ENCODE measurements at places on chromosomes 7 and 10.

DNA sequence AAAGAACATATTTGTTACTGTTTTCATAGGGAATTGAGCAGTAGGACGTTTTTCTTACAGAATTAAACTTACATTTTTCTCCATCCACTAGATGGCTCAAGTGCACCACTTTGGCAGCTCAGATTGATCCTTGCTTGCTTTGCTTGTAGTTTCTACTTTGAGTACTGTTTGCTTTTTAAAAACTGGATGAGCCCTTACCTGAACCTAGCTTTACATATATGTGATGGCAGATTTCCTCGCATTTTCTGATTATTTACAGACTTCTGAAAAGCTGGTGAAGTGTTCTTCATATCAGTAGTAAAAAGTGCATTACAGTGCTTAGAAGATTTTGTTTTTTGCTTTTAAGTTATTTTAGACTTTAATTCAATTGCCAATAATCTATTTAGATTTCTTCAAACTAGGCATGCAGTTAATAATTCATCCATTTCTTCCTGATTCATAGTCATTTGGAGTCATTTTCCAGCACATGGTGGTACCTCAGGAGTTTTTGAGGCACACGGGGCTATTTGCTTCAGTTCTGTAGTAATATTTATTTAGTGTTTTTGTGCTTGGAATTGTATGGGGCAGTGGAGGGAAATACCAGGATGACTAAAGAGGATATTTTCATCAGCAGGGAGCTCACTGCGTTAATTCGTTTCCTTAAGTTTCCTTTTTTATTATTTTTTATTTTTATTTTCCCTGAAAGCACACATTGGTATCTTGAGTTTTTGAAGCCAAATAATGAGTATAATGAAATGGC, 57.3 kb downstream of the MAPK8 start:
- peak; percentile 8 for DNase-seq
- no peaks in the 10 kb centered on the region for H3K36me3 ChIP-seq
- H3K27me3 ChIP-seq = no peaks in the 10 kb centered on the region

DNA sequence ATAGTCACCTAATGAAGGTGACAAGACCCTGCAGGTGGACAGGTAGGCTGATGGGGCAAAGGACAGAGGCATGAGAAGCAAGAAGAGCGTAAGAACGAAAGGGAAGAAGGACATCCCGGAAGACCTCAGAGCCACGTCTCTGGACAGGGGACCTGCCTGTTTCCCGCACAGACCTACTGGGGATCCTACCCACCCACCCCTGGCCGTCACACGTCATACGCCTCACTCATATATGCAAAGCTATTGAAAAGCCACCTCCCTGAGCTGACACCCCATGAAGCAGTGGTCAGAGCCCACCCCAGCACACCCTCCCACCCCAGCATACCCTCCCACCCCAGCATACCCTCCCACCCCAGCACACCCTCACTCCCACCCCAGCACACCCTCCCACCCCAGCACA, 140.6 kb downstream of the GRID1 start:
- H3K27me3 ChIP-seq = no peaks in the 10 kb centered on the region
- no peaks in the 10 kb centered on the region for H3K4me1 ChIP-seq
- no peaks in the 10 kb centered on the region for H3K36me3 ChIP-seq

GRCh38 chr7:111676811-111677210, 114.5 kb upstream of the IMMP2L start:
- H3K36me3 ChIP-seq = no peaks in the 10 kb centered on the region
- no peaks in the 10 kb centered on the region for H3K27me3 ChIP-seq
- no peak for DNase-seq
- no peak overlapping the region for H3K4me3 ChIP-seq
- no peak overlapping the region for H3K27ac ChIP-seq

GRCh38 chr10:128709686-128710085, 583.5 kb upstream of the MKI67 start:
- no peaks in the 10 kb centered on the region for H3K36me3 ChIP-seq
- no peaks in the 10 kb centered on the region for H3K4me1 ChIP-seq
- no peaks in the 10 kb centered on the region for H3K27me3 ChIP-seq
- H3K4me3 ChIP-seq = no peak overlapping the region
- no peak for DNase-seq

GRCh38 chr10:122249303-122249850, 21.7 kb upstream of the BTBD16 start:
- no peaks in the 10 kb centered on the region for H3K36me3 ChIP-seq
- DNase-seq = no peak
- H3K27me3 ChIP-seq = no peaks in the 10 kb centered on the region
- H3K4me3 ChIP-seq = no peak overlapping the region
- H3K27ac ChIP-seq = no peak overlapping the region
- no peaks in the 10 kb centered on the region for H3K4me1 ChIP-seq

DNA sequence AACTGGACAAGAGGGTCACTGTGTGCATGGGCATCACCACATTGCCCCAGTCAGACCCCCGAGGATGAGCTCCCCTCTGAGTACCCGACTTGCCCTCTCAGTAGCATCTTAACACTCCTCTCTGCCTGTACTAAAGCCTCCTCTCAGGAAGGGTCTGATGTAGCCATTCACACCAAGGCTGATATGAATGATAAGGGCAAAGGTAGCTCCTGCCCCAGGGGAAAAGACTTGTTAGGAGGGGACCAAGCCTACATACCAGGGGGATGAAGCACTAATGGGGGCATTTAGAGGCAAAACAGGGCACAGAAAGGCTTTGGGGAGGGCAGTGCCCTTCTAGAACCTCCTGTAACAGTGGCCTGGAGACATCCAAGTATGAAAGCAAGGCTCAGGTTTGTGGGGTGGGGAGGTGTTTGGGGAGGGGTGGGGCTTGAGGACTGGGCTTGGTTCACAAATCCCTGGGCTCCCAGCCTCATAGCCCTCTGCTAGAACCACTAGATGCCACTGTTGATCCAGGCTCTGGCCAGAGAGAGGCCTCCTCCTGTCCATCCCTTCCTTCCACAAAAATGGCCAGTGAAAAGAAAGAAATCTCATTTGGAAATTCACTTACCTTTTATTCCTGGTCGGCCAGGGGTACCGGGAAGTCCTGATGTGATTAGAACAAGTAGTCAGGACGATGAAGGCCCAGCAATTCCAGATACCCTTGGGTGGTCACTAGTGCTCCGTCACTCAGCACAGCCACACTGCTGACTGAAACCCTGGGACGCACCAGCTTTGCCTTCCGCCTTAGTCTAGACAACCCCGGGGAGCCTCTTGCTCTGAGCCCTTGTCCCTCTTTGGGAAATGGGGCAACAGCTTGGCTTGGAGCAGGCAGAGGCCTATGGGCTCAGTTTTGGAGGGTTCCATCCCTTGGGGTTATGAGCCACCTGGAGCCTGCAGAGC, 40.3 kb downstream of the COL17A1 start:
- no peaks in the 10 kb centered on the region for H3K4me1 ChIP-seq
- DNase-seq = no peak
- H3K27ac ChIP-seq = no peak overlapping the region
- no peak overlapping the region for H3K4me3 ChIP-seq
- H3K36me3 ChIP-seq = no peaks in the 10 kb centered on the region

DNA sequence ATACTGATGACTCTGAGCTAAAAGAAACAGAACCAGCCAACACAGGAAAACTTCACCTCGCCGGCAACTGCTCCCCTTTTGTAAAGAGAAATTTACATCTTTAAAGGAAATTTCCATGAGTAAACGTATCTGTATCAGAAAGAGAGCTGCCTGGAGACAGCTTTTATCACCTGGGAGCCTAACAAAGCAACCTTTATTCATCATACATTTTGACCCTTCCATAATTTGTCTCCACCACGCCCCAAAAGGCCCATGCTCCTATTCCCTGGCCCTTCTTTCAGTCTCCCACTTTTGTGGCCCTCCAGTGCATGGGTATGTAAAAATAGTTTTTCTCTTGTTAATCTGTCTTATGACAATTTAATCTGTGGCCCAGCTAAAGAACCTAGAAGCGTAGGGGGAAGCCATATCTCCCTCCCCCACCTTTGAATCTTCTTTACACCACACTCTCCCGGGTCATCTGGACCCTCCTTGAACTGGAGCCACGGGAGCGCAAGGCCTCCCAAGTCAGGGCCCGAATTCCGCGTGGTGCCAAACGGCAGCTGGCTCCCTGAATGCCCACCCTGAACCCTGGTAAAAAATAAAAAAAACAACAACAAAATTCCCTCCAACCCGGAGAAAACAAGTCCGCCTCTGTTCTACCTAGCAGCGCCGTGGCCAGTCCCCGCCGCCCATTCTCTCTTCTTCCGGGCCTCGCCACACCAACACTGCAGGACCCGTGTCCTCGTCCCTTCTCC, 15.4 kb upstream of the FKBP9 start:
- peak overlapping the region; percentile 50 for H3K4me3 ChIP-seq
- H3K4me1 ChIP-seq = peaks cover 10% of the 10 kb centered on the region
- DNase-seq = no peak

GRCh38 chr7:108164946-108165345, 34.8 kb upstream of the LAMB4 start:
- H3K36me3 ChIP-seq = no peaks in the 10 kb centered on the region
- H3K4me1 ChIP-seq = no peaks in the 10 kb centered on the region
- H3K27me3 ChIP-seq = no peaks in the 10 kb centered on the region
- H3K27ac ChIP-seq = no peak overlapping the region
- DNase-seq = no peak

GRCh38 chr10:73042130-73042529, 54.5 kb downstream of the P4HA1 start:
- no peak overlapping the region for H3K27ac ChIP-seq
- no peaks in the 10 kb centered on the region for H3K4me1 ChIP-seq
- peaks cover 12% of the 10 kb centered on the region for H3K36me3 ChIP-seq
- no peaks in the 10 kb centered on the region for H3K27me3 ChIP-seq
- H3K4me3 ChIP-seq = no peak overlapping the region

DNA sequence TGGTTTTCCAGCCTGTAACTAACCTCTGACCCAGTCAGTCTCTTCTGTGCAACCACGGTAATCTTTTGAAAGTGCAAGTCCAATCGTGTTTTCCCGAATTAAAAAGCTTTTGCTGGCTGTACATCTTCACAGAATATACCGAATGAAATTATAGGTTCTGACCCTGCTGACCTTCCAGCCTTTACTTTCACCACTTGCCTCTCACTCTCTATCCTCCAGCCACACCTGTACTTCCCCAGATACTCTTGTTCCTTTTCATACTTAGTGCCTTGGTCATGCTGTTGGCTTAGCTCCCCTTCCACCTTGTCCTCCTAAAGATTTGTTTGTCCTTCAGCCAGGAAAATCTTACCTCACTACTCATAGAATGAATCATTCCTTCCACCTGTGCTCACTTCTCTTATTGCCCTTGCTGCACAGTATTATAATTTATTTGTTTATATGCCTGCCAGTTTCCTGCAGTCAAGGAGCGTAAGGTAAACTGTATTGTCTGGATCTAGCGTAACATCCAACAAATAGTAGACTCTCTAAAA, 2.3 kb upstream of the PNPLA8 start:
- no peak overlapping the region for H3K27ac ChIP-seq
- DNase-seq = no peak
- no peaks in the 10 kb centered on the region for H3K36me3 ChIP-seq
- H3K4me1 ChIP-seq = peaks cover 23% of the 10 kb centered on the region
- no peak overlapping the region for H3K4me3 ChIP-seq

GRCh38 chr10:49361735-49362568, 33.9 kb downstream of the DRGX start:
- no peak overlapping the region for H3K4me3 ChIP-seq
- no peaks in the 10 kb centered on the region for H3K27me3 ChIP-seq
- no peak for DNase-seq
- no peaks in the 10 kb centered on the region for H3K4me1 ChIP-seq

GRCh38 chr10:128538671-128539070, 412.4 kb upstream of the MKI67 start:
- no peaks in the 10 kb centered on the region for H3K36me3 ChIP-seq
- H3K4me1 ChIP-seq = no peaks in the 10 kb centered on the region
- H3K27ac ChIP-seq = no peak overlapping the region
- H3K27me3 ChIP-seq = peaks cover 6% of the 10 kb centered on the region

DNA sequence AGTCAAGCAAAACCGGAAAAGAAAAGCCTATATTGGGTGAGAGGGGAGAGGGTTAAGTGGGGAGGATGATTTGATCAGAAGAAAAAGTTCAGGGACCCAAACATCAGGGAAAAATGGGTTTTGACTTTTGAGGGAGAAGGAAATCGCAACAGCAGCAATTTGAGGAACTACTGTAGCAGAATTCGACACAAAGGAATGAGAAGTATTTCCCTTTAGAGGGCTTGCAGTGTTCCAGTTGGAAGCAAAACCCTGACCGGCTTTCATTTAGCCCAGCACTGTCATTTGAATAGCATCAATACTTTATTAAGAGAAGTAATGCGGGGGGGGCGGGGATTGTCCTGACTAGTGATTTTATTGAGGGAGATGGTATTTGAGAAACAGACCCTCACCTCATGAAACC, 37.2 kb upstream of the GATA3 start:
- H3K36me3 ChIP-seq = peaks cover 4% of the 10 kb centered on the region
- H3K27me3 ChIP-seq = no peaks in the 10 kb centered on the region
- H3K4me1 ChIP-seq = no peaks in the 10 kb centered on the region
- H3K4me3 ChIP-seq = no peak overlapping the region
- H3K27ac ChIP-seq = no peak overlapping the region

GRCh38 chr10:80452640-80453039, 1.5 kb upstream of the TSPAN14 start:
- no peak overlapping the region for H3K27ac ChIP-seq
- H3K4me3 ChIP-seq = no peak overlapping the region
- no peak for DNase-seq
- peaks cover 20% of the 10 kb centered on the region for H3K4me1 ChIP-seq
- no peaks in the 10 kb centered on the region for H3K27me3 ChIP-seq
- H3K36me3 ChIP-seq = no peaks in the 10 kb centered on the region

DNA sequence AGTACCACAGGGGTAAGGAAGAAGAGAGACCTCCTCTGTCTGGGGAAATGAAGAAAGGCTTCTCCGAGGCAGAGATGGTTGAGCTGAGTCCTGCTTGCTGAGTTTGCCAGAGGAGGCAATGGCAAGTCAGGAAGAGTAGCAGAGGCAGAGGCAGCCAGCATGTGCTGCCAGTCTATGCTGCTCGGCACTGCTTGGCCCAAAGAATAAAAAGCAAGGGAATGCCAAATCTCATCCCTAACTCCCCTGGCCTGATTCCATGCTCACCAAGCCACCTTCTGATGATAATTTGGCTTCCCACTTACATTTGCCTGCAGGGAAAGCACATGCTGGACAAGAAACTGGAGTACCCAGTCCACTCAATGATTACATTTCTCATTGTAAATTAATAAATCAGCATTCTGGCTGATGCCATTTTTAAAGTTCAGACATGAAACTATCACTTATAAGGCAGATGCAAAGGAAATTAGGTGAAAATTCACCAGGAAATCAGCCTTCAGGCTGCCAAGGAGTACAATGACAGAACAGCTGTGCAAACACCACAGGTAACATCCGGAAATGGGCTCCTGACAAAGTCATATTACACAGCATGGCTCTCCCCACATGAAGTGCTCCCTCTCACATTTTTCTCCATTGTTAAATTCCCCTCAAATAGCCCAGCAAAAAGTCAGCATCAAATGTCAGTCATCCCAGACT, 245.9 kb downstream of the MTERF1 start:
- H3K27me3 ChIP-seq = no peaks in the 10 kb centered on the region
- no peak overlapping the region for H3K4me3 ChIP-seq
- no peak for DNase-seq
- no peaks in the 10 kb centered on the region for H3K36me3 ChIP-seq

Measured in CD8-positive, alpha-beta memory T cell (primary cell).